Muscle of back (tissue), 13 donors: ENCODE measurements at places on chromosomes 5 and 9. TPM values are rescaled to one million over a fixed set of nuclear protein-coding genes. Genes with fewer than 3 reads are reported as not detected.

Gene ADAMTS16
- polyA plus RNA-seq, result 6.7 TPM

Gene TMEM171
- polyA plus RNA-seq, result 0.42 TPM

Gene FCN1
- polyA plus RNA-seq, result 3.5 TPM

Gene GARIN3
- not detected for polyA plus RNA-seq

Gene FBXL7
- 25.2 TPM for polyA plus RNA-seq

Gene CNTFR
- polyA plus RNA-seq, result 32.2 TPM

Gene TGFBI
- polyA plus RNA-seq, result 242 TPM

Gene SLC34A1
- not detected for polyA plus RNA-seq

Gene PCDHA9
- polyA plus RNA-seq, result not detected

Gene LRSAM1
- 14.0 TPM for polyA plus RNA-seq

Gene VCAN
- polyA plus RNA-seq, result 248 TPM

Gene PCDHGA9
- 3.5 TPM for polyA plus RNA-seq

Gene HK3
- 1.1 TPM for polyA plus RNA-seq

Gene KIF27
- 7.4 TPM for polyA plus RNA-seq

Gene DMRTA1
- polyA plus RNA-seq, result 0.20 TPM

Gene PCDHGA12
- 1.2 TPM for polyA plus RNA-seq

Gene NR5A1
- polyA plus RNA-seq, result not detected

Gene BTNL3
- not detected for polyA plus RNA-seq

Gene SELENOP
- 132 TPM for polyA plus RNA-seq

Gene IGIP
- 5.9 TPM for polyA plus RNA-seq

Gene PCDH1
- polyA plus RNA-seq, result 15.3 TPM

Gene CCDC192
- polyA plus RNA-seq, result 0.35 TPM

Gene ORM1
- polyA plus RNA-seq, result 0.53 TPM

Gene PCSK5
- 18.7 TPM for polyA plus RNA-seq

Gene PHYHD1
- polyA plus RNA-seq, result 34.4 TPM

Gene ARHGEF37
- polyA plus RNA-seq, result 5.1 TPM

Gene MRPS2
- polyA plus RNA-seq, result 25.2 TPM

Gene SARDH
- polyA plus RNA-seq, result 7.1 TPM

Gene TMEM203
- polyA plus RNA-seq, result 30.3 TPM

Gene LRRC19
- not detected for polyA plus RNA-seq

Gene DDX4
- 0.12 TPM for polyA plus RNA-seq

Gene KLHL3
- 2.5 TPM for polyA plus RNA-seq

Gene ARID3C
- not detected for polyA plus RNA-seq

Gene GPR150
- 0.08 TPM for polyA plus RNA-seq

Gene EPB41L4B
- polyA plus RNA-seq, result 9.7 TPM

Gene DBH
- 0.70 TPM for polyA plus RNA-seq

Gene SIT1
- not detected for polyA plus RNA-seq

Gene GFI1B
- 0.39 TPM for polyA plus RNA-seq

Gene IFT74
- 13.7 TPM for polyA plus RNA-seq

Gene PCDHA10
- polyA plus RNA-seq, result 0.16 TPM

Gene HSPA4
- 68.5 TPM for polyA plus RNA-seq

Gene ASS1
- 51.4 TPM for polyA plus RNA-seq

Gene IL9
- not detected for polyA plus RNA-seq

Gene BHMT2
- 4.5 TPM for polyA plus RNA-seq

Gene OLFML2A
- 133 TPM for polyA plus RNA-seq

Gene IL33
- 34.8 TPM for polyA plus RNA-seq

Gene RAB24
- polyA plus RNA-seq, result 17.9 TPM

Gene DAB2IP
- polyA plus RNA-seq, result 34.6 TPM

Gene DIPK1B
- polyA plus RNA-seq, result 22.1 TPM

Gene SLCO6A1
- polyA plus RNA-seq, result 0.86 TPM

Gene EIF4E1B
- not detected for polyA plus RNA-seq

Gene WNT8A
- not detected for polyA plus RNA-seq

Gene SH2D3C
- 22.1 TPM for polyA plus RNA-seq

Gene EIF4EBP3
- 6.2 TPM for polyA plus RNA-seq
